GM12891 (cell line): ENCODE measurements at places on chromosomes 12 and 14.

- DNase-seq: no peak
These were observed 176.1 kb downstream of the BCAT1 start for GRCh38 chr12:24772813-24773212.

GRCh38 chr12:55707841-55708694, at the start of gene ITGA7:
ITGA7 (minus strand) TSS chr12:55707904; CDS start chr12:55707682, 222 bp downstream.
- DNase-seq: peak; percentile 75

DNA sequence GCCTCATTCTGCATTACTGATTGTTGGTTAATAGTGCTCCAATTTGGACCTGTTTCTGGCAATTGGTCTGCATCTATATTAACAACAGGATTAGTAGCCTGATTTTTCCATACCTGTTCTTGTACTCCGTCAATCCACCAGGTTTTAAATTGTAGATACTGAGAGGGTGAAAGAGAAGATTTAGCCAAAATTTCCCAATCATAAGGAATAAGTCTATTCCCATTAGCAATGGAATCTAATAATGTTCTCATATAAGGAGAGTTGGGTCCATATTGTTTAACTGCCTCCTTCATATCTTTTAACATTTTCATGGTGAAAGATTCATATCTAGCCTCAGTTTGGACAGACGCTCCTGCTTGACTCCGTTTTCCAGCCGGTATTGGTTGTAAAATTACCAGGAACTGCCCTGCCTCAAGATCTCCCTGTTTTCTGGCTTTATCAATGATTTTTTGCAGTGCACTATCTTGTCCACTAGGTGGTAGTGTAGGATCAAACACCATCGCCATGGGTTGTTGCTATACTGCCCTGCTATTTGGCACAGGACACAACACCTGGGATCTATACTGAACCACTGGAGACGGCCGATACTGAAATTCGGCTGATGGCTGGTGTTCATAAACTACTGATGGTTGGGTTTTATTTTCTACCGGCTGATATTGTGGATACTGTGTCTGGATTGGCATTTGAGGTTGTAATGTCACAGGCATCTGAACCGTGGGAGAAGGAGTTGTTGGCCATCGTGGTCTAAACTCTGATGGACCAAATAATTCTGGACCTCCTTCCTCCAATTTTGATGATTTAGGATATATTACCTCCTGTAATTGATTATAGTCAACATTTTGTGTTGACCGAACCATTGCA, 25.2 kb downstream of the DHRS4L2 start:
- DNase-seq: peak; percentile 57

DNA sequence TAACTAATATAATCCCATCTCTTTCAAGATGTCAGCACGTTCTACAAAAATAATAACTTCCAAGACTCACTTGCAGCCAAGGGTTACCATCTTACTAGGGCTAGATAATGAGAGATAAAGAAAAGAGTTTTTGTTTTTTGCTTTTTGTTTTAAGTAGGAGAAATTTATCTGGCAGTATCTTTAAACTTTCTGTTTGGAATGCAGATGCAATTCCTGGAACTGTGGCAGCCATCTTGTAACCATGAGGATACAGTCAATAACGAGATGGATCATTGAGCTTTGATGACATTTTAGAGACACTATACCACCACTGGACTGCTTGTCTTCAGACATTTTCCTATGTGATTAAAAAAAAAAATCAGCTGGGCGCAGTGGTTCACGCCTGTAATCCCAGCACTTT, 171.2 kb upstream of the ARID2 start:
- DNase-seq: no peak

- DNase-seq: no peak
These were observed 901 bp downstream of the B3GNT4 start for GRCh38 chr12:122204167-122205052.

DNA sequence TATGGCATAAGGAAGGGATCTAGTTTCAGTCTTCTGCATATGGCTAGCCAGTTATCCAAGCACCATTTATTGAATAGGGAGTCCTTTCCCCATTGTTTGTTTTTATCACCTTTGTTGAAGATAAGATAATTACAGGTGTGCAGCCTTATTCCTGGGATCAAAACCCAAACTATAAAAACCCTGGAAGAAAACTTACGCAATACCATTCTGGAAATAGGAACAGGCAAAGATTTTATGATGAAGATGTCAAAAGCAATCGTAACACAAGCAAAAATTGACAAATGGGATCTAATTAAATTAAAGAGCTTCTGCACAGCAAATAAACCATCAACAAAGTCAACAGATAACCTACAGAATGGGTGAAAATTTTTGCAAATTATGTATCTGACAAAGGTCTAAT, 128.5 kb upstream of the DCN start:
- no peak for DNase-seq

DNA sequence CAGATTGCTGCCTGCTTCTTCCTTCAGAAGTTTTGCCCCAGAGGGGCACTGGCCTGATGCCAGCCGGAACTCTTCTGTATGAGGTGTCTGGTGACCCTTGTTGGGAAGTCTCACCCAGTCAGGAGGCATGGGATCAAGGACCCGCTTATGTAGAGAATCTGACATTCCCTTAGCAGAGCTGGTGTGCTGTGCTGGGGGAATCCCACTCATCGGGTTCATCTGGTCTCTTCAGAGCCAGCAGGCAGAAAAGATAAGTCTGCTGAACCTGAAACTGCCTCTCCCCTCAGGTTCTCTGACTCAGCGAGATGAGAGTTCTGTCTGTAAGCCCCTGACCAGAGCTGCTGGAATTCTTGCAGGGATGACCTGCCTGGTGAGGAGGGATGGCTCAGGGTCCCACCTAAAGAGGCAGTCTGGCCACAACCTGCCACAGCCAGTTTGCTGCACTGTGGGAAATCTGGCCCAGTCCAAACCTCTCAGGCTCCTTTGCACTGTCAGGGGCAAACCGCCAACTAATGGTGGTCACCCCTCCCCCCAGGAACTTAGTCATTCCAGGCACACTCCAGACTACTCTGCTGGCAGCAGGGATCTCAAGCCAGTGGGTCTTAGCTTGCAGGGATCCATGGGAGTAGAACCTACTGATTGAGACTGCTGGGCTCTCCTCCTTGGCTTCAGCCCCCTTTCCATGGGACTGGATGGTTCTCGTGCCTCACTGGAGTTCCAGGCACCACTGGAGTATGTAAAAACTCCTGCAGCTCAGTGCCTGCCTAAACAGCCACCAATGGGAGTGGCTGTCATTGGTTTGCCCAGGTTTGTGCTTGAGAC, 4.1 kb downstream of the CLEC2D start:
- DNase-seq: no peak

DNA sequence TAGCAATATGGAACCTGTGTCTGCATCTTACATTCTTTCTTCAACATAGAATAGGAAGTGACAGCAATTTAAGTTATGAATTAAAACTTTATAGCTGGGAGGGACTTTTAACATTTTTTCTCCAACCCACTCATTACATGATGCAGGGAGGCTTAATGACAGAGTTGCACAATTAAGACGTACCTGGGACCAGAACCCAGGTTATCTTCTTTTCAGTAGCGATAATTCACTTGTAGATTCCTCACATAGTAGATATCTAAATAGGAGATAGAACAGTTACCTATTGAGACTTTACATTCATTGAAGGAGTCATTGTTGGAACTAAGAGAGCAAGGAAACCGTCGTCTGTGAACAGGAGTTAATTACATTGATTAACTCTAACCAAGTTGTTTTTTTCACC, 5.1 kb downstream of the SRGAP1 start:
- no peak for DNase-seq

DNA sequence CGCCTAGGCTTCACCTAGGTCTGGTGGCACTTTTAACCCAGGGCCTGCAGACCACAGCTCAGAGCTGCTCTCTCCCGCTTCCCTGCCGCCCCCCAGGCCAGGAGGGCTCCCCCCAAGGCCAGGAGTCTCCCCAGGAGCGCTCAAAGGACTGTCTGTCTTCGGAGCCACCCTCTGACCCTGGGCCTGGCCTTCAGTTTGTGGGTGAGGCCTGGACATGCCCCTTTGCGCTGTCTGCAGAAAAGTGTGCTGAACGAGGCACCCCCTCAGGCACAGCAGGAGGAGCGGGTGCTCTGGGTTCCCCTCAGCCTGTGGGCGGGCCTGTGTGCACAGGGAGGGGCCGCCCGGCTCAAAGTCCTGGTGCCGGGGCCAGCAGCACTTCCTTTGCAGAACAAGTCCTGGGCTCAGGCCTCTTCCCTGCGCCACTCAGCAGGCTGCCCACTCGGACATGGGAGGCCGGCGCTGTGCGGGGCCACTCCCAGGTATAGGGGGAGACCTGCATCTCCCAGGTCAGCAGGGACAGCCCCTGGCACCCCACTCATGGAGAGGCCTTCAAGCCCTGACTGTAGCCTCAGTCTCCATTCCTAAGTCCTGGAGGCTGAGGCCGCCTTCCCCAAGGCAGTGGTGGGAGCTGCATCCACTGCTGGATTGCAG, 14.3 kb downstream of the DEGS2 start:
- DNase-seq: no peak

GRCh38 chr12:27915021-27915420, 57.5 kb downstream of the PTHLH start:
- no peak for DNase-seq

DNA sequence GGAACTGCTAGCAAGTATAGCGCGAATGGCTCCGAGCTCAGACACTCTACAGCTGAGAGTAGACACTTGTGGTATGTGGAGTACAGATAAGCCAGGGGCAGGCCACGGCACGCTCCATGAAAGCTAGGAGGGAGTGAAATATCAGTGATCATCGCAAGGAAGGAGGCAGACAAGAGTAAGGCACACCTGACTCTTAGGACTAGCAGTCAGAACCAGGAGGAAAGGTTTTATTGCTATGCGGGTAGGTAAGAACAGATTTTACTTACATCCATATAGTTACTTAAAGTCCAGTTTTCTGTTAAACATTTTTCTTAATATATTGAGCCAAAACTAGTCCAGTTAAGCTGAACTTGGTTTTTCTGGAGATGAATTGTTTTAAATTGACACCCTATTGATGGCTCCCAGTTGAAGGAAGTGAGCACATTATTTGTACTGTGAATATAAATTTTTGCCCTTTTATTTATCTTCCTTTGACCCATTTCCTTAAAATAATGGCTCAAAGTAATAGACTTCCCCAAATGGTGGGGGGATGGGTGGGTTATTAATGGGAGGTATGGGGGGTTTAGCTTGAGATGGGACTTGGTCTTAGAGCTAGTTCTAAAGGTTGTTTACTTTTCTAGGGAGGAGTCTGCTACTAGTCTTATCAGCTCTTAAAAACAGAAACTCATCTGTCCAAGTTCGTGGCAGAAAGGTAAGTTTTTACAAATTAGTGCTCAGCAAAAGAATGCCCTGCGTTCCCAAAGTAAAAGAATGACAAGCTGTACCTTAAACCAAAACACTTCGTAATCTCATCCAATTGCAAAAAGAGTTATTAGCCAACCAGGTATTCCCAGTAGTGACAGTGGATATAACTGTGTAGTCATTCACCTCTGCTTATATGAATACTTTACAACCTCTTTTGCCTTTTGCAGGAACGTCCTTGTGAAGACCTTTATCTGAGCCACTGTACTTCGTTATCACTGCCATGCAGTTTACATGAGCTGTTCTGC, 5.8 kb downstream of the HNRNPA1 start:
- DNase-seq: no peak
